ENCODE measurements at places on chromosomes 3 and 15.

GRCh38 chr3:99875581-99875928, 57.9 kb downstream of the CMSS1 start:
- DNase-seq, result peak; percentile 47

- DNase-seq, result peak; percentile 11
These were observed 85.6 kb downstream of the TJP1 start for GRCh38 chr15:29736744-29737020.

GRCh38 chr3:151318991-151319390, 2.4 kb upstream of the GPR87 start:
- no peak for DNase-seq

DNA sequence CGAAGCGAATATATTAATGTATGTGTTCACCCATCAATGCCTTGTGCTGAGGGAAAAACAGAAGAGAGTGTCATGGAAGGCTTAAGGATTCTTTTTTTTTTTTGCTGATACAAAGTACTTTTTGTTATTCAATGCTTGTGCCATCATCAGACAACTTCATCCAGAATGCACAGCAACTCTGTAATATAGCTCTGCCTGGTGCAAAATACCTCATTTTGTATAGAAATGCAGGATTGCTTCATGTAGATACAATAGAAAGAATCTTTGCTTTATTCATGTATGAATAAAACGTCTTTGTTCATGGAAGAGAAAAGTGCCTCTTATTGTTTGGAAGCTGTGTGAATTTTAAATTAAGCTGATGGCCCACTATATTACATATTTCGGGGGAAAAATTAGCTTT, 62.9 kb downstream of the SH3GL3 start:
- no peak for DNase-seq

- DNase-seq, result no peak
These were observed 26.6 kb downstream of the SEMA7A start for GRCh38 chr15:74406992-74407705.

DNA sequence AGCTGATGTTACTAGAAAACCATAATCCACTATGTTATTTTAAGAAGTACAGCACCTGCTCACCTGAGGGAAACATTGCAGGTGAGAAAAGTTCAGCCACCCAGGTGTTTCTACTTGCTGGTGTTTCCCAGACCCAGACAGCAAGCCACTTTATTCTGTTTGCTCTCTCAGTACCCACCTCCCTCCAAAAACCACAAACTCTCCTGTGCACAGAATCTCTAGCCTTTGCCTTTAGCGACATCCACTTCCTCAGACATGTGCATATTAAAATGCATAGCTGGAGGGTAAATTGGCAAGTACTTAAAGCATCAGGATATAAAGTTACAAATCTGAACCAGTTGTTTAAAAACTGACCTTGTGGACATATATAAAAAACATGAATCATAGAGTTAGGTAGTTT, 36.7 kb downstream of the VGLL3 start:
- no peak for DNase-seq

GRCh38 chr3:72872183-72872582, 15.7 kb upstream of the GXYLT2 start:
- DNase-seq, result no peak

GRCh38 chr3:155804323-155804722, 1.8 kb downstream of the C3orf33 start:
- no peak for DNase-seq

GRCh38 chr15:98442379-98442833, 205.9 kb upstream of the IGF1R start:
- DNase-seq, result peak; percentile 67

GRCh38 chr3:106167728-106168127, 298.9 kb upstream of the CBLB start:
- no peak for DNase-seq

- no peak for DNase-seq
These were observed 2.7 kb downstream of the CEP70 start for GRCh38 chr3:138591392-138591791.

- DNase-seq, result no peak
These were observed 23.3 kb downstream of the RUBCN start for GRCh38 chr3:197713477-197713822.

DNA sequence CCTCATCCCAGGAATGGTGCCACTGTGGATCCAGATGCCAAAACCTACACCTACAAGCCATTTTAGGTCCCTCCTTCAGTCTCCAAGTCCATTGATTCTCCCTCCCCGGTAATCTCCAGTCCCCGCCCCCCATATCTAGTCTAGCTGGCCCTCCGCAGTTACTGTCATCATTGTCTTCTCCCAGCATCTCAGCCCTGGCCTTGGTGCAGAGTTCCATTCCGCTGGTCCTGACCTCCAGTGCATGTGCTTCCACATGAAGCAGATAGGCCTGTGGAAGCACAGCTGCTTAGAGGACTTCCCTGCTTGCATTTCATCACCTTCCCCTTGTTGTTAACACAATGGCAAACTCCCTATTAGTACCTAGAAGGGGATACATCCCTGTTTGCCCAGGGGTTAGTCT, 331.8 kb downstream of the LRTM1 start:
- DNase-seq, result no peak

DNA sequence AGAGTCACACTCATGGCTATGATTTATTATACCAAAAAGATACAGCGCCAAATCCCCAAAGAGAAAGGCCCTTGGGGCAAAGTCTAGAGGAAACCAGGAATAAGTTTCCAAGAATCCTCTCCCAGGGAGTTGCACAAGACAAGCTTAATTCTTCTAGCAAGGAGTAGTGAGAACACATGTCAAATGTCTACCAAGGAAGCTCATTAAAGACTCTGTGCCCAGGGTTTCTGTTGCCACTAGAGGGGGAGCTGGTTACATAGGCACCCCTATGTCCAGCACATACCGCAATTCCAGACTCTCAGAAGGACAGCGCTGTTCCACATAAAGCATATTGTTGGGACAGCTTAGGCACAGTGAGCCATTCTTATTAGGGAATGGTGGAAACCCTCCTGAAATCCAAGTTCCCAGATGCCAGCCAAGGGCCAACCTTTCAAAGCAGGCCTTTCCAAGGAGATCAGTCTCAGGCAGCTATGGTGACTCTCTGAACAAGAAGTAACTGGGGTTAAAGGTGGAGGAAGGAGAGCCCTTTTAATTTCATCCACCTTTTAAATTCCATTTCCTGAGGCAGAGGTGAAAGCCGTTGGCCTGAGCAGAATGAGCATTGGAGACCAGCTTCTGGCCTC, 194.2 kb downstream of the UACA start:
- DNase-seq, result no peak

DNA sequence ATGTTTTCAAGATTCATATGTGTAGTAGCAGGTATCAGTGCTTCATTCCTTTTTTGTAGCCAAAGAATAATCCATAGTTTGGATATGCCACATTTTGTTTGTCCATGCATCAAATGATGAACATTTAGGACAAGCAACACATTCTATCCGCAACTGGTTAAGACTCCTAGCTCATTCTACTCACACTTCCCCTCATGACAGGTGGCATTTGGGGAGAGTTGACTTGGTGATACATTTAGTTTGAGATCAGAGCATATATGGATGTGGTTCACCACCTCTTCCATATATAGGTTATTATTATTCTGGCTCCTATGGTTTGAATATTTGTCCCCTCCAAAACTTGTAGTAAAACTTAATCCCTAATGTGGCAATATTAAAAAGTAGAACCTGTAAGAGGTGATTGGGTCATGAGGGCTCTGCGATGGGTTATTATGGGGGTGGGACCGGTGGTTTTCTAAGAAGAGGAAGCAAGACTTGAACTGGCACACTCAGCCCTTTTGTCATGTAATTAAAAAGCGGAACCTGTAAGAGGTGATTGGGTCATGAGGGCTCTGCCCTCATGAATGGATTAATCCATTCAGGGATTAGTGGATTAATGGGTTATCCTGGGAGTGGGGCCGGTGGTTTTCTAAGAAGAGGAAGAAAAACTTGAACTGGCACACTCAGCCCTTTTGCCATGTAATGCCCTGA, 75.3 kb upstream of the HRH1 start:
- no peak for DNase-seq

DNA sequence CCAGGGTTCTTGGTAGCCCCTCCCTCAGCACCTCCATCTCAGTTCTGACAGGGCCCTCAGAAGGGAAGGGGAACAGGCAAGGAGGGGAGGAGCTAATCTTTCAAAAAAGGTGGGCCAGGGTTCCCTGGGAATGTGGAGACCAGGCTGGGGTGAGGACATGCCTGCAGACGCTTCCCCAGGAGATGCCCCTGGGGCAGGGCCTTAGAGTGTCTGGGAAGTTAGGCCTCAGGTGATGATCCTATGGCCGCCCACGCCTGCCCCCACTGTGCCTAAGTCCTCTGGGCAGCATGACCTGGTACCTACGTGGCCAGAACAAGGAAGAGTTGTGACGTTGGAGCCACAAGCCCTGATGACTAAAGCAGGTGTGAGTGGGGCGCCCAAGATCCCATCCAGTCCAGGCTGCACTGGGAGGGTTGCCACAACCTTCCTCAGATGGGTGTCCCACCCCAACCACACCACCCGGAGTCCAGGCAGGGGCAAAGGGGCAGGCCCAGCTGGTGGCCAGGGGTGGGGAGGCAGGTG, 3.9 kb upstream of the SEMA3B start:
- no peak for DNase-seq

DNA sequence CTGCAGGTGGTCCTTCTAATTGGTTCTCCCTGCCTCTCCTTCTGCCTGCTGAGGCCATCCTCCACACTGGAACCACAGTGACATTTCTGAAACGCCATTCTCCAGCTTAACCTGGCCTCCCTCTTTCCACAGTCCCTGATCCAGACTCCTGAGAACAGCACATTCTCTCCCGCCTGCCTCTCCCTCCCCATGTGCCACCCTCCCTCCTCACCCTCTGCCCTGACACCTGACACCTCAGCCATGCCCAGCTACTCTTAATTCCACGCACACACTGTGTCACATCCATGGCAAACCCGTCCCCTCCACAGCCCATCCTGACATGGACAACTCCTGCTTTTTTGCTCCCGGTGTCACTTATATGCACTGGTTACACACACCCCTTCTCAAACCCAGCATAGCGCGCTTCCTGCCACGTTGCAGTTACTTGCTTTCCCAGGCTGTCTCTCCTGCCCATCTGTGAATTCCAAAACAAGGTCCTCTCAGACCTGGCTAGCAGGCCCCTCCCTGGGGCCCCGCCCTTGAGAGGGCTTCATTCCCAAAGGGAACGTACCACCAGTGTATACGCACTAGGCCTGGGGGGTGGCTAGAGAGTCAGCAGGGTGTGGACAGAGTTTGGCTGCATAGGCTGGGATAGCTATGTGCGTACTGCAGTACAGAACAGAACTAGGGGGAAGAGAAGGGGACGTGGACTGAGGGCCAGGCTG, 92.7 kb upstream of the BLM start:
- no peak for DNase-seq

DNA sequence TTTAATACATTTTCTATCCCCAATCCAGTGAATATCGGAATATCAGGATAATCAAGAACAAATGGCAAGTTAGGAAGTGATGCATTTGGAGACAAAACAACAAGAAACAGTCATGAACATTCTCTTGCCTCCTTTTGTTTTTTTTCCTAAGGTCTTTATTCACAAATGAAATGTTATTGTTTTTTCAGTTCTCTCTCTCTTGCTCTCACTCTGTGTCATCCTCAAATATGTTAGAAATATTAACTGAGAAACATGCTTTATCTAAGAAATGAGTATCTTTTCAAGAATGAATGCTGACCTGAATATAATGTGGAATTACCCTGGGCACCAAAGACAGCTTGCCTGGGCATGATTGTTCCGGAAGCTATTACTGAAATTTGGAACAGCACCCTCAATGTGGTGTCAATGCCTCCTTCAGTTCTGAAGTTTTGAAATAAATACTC, 51.3 kb downstream of the RBMS3 start:
- no peak for DNase-seq

- DNase-seq, result no peak
These were observed 11.6 kb downstream of the FSIP1 start for GRCh38 chr15:39770748-39771689.

GRCh38 chr15:48652510-48653076, 7.1 kb upstream of the FBN1 start:
- DNase-seq, result no peak

DNA sequence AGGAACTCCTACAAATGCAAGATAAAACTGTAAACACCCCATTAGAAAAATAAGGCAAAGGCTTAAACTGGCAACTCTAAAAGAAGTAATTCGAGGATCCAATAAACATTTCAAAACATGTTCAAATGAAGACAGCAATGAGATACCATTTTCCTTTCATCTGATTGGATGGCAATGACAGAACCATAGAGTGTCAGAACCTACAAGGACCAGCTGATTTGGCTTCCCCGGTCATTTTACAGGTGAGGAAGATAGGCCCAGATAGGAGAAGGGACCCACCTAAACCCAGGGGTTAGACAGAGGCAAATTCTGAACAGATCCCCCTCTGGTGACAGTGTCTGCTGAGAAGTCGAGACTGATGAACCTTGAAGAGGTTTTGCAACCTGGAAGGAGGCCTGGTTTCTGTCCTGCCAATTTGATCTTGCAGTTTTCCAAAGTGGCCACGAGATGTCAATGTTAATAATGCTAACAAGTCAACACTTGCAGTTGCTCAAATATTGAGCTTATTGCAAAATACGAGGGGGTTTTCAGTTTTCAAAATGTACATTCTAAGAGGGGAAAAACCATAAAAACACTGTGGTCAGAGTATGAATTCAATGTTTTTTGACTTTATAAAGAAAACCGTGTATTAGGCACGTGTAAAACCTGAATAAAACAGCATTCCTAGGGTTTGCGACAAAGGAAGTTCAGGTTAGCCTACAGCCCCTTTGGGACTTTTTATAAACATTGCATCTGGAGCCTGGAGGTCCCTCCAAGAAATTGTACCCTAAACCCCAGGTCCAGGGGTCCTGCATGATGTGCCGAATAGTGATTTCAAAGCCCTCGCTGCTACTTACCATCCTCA, 21.5 kb downstream of the CFAP161 start:
- DNase-seq, result peak; percentile 38

GRCh38 chr3:189605717-189606116, 25.5 kb upstream of the TP63 start:
- no peak for DNase-seq

GRCh38 chr3:14434498-14435151, 32.2 kb downstream of the SLC6A6 start:
- no peak for DNase-seq

GRCh38 chr3:65751123-65751700, 287.5 kb downstream of the MAGI1 start:
- peak; percentile 17 for DNase-seq

- no peak for DNase-seq
These were observed 19.2 kb downstream of the CLDN11 start for GRCh38 chr3:170437696-170438407.

- no peak for DNase-seq
These were observed 250.6 kb upstream of the ROBO1 start for GRCh38 chr3:80018375-80018774.
